Non-pigmented ciliary epithelial cell (primary cell): ENCODE measurements at places on chromosomes 16 and 17.

GRCh38 chr17:31802502-31802901, 56.5 kb downstream of the COPRS start:
- DNase-seq = no peak

- DNase-seq = no peak
Observed at GRCh38 chr17:38761612-38762011, 9.1 kb downstream of the PSMB3 start.

DNA sequence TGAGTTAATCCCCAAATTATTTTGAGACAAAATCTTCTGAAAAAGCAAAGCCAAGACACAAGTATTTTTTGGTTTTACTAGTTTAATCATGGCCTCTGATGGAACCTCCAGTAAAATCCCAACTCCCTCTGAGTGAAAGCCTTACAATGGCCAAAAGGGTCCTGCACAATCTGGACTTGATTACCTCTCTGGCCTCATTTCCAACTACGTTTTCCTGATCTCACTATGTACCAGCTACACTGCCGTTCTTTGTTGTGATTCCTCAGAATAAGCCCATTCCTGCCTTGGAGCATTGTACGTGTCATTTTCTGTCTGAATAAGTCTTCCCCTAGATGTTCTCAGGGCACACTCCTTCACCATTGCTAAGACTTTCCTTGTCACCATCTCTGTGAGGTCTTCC, 37.3 kb downstream of the SPOP start:
- no peak for DNase-seq

- DNase-seq = no peak
Observed at GRCh38 chr17:46009681-46010596, 10.9 kb downstream of the STH start.

GRCh38 chr17:19309701-19310100, 52.8 kb downstream of the B9D1 start:
- DNase-seq = no peak

GRCh38 chr17:28415886-28416285, 9.9 kb upstream of the SLC46A1 start:
- DNase-seq = no peak

DNA sequence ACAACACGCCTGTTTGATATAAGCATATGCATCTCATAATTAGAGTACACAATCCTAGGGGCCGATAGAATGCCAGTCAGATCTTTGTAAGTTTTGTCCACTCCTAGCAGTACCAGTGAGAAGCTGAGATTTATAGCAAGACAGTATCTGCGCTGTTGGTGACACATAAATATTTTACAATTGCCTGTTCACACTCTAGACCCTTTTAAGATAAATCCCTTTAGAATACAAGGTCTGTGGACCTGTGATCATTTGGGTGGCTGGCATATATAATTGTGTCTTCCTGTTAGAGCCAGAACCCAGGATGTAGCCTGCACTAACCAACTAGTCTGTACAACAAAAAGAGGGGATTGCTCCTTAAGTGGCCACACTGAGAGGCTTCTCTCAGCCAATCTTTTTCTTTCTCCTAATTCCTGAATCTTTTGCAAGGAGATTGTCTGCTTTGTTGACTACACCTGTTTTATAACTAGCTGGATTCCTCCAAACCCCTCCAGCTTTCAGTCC, 74.7 kb downstream of the WIPI1 start:
- DNase-seq = no peak

- no peak for DNase-seq
Observed at GRCh38 chr16:19283637-19284036, 1.9 kb upstream of the CLEC19A start.

- no peak for DNase-seq
Observed at GRCh38 chr16:11966173-11966572, 1.2 kb downstream of the TNFRSF17 start.

GRCh38 chr17:82447876-82448275, 2.7 kb downstream of the CYBC1 start:
- no peak for DNase-seq

DNA sequence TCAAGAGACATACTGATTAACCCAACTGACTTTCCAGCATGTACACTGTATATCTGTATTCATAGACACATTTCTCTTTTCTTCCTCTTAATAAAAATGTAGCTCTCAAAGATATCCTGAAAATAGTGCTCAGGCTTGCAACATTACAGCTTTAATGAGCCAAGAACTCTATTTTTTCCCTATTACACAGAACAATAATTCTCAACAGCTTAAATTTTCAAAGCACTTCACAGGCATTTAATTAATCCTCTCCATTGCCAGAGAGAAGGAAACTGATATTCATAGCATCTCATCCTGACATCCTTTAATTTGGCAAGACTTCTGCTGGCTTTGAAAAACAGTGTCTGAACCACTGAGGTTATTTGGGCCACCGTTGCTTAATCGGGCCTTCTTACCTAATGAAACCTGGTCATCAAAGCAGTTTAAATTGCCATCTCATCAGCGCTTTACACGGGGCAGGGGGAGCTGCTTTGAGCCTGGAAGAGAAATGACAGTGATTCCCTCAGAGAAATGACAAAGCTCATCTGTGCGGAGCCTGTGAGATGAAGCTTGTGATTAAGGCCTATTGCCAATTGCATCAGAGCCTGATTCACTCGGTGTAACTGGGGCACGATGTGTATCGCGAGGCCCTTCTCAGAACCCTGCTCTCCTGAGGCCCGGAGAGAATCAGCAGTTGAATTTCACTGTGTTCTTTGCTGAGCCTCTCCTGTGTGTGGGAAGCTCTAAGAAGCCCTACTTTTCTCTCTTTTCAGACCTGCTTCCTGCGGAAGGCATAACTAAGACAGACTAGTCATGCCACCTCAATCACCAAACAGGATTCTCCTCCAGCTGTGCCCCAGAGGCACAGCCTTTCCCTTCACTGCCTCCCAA, 8.5 kb upstream of the SIAH1 start:
- peak; percentile 37 for DNase-seq

DNA sequence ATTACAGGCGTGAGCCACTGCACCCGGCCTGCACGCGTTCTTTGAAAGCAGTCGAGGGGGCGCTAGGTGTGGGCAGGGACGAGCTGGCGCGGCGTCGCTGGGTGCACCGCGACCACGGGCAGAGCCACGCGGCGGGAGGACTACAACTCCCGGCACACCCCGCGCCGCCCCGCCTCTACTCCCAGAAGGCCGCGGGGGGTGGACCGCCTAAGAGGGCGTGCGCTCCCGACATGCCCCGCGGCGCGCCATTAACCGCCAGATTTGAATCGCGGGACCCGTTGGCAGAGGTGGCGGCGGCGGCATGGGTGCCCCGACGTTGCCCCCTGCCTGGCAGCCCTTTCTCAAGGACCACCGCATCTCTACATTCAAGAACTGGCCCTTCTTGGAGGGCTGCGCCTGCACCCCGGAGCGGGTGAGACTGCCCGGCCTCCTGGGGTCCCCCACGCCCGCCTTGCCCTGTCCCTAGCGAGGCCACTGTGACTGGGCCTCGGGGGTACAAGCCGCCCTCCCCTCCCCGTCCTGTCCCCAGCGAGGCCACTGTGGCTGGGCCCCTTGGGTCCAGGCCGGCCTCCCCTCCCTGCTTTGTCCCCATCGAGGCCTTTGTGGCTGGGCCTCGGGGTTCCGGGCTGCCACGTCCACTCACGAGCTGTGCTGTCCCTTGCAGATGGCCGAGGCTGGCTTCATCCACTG, at the start of gene BIRC5:
BIRC5 (plus strand) TSS at position 238 of the 690 bp plus-strand sequence; CDS start at position 302, 64 bp downstream.
- peak; percentile 10 for DNase-seq

- DNase-seq = no peak
Observed at GRCh38 chr16:49914657-49915056, 58.7 kb upstream of the ZNF423 start.

DNA sequence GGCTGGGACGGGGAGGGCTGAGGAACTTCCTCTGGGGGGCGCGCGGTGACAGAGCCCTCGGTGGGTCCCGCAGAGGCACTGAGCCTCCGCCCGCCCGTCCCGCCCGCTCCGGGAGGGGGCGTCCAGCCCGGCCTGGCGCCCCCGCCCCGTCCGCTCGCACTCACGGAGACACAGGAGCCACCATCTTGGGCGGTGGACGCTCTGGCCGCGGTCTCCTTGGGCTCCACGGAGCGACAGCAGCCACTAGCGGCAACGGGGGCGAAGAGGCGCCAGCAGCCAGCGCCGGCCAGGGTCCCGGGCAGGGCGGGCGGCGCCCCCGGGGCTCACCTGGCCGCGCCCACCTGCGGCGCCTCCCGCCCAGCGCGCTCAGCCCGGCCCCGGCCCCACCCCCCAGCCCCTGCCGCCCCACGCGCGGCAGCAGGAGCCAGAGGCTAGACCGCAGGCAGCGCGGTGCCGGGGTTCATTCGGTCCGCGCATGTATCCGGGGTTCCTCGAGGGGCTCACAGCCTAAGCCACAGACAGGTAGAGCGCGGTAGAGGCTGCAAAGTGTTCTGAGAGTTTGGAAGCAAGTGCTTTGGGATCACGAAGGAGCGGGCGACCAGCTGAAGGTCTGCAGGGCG, at the start of gene C17orf113:
C17orf113 (minus strand) TSS at position 209 of the 620 bp plus-strand sequence. CDS start 7,225 bp downstream, outside the sequence.
- no peak for DNase-seq

DNA sequence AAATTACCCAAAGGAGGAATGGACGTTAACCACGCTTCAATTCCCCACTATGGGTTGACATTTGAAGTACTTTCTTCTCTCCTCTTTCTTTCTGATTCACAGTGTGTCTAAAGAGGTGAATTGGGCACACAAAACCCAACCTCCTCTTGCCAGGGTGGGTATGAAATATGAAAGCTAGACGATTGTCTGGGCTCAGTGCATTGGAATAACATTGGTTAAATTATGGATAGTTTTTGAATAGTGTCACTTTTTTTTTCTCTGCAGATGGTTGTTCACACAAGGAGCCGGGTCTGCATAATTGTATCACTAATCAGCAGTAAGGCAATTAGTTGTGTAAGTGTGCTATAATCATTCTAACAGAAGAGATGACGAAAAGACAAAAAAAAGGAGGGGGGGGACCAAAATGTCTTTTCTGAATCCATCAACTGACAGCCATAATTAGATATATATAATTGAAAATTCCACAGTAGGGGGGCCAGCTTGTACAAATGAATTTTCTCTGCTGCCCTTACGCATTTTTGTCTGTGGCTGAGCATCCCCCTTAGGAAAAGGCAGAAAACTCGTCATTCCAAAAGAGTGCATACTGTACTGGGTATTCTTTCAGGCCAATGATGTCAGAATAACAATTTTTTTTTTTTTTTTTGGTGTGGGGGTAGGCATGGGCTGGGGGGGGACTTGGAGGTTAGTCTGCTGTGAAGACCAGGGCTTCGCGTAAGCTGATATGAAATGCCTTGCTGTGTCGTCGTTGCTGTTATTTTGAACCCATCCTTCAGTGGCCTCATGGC, 307.5 kb upstream of the SALL1 start:
- DNase-seq = no peak

DNA sequence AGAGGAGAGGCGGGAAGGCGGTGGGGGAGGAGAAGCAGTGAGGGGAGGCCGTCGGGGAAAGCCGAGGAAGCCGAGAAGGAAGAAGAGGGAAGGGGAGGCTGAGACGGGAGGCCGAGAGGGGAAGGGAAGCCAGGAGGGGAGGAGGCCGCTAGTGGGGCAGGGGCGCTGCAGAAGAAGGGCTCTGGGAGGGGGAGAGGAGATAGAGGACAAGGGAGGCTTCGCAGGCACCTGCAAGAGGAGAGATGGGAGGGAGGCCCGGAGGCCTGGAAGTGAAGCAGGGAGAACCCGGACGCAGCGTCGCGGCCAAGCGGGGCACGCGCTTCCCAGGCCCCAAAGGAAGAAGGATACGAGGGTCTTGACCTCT, 2.3 kb downstream of the C17orf58 start:
- no peak for DNase-seq

DNA sequence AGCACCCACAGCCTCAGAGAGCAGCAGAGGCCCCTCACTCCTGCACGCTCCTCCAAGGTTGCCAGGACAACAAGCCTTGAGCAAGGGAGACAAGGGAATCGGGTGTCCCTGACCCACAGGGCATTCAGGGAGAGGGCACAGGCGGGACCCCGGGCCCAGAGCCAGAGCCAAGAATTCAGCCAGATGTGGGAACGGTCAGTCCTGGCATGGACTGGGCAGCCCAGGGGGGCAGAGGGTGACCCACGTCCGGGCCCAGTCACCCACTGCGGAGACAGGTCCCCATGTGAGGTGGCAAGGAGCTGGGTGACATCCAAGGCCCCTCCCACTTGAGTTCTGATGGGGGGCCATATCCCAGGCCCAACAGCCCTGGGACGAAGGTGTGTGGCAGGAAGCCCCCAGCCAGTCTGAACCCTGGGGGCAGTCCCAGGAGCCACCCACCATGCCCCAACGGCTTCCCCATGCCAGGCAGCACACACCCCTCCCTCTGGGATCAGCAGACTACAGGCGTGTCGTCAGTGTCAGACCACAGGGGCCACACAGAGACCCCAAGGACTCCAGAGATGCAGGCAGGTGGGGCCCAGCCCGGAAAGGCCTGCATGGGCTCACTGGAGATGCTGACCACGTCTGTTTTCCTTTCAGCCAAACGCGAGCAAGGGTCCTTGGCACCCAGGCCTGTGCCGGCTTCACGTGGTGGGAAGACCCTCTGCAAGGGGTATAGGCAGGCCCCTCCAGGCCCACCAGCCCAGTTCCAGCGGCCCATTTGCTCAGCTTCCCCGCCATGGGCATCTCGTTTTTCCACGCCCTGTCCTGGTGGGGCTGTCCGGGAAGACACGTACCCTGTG, 23.0 kb downstream of the USP6 start:
- DNase-seq = no peak

GRCh38 chr17:28635506-28635905, 9.5 kb downstream of the BLTP2 start:
- DNase-seq = no peak

GRCh38 chr17:81388612-81389367, 6.5 kb upstream of the BAHCC1 start:
- no peak for DNase-seq

- DNase-seq = no peak
Observed at GRCh38 chr16:52376676-52377280, 170.2 kb downstream of the TOX3 start.

DNA sequence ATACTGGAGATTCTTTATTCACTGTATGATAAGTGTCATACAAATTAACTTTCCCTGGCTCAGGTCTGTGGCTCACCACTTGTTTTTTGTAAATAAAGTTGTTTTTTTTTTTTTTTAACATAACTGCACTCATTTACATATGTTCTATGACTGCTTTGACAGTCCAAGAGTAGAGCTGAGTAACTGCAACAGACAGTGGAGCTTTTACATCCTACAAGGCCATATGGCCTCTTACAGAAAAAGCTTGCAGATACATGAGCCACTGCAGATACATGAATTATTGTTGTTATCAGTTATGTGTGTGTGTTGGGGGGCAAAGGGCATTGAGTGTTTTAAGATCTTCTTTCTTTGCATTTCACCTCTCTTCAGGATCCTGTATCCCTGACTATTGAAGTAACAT, 311.7 kb downstream of the BCAS3 start:
- DNase-seq = no peak

DNA sequence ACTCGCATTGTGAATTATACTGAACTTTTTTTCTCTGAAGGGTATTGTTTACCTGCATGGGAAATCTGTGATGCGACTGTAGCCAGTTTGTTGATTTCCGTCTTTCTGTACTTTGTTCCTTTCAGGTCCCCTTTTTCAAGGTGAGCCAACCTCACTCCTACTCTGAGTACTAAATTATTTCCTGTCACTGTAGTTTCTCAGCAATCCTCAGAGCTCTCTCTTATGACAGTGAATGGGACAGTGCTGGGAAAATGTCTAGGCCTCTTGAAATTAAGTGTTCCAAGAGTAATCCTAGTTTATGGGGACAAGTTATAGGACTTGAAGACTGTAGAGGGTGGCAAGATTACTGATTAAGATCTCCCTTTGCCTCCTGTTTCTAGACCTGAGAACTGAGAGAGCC, 167.6 kb downstream of the CNTNAP4 start:
- DNase-seq = no peak

GRCh38 chr17:67137026-67137370, 92.6 kb downstream of the CACNG1 start:
- DNase-seq = no peak

- peak; percentile 96 for DNase-seq
Observed at GRCh38 chr16:29943846-29944799, 17.8 kb upstream of the TMEM219 start.
